AG09309 (cell line): ENCODE measurements at places on chromosomes 7 and 10.

GRCh38 chr7:39428221-39428620, 138.0 kb upstream of the YAE1 start:
- peak; percentile 52 for DNase-seq

DNA sequence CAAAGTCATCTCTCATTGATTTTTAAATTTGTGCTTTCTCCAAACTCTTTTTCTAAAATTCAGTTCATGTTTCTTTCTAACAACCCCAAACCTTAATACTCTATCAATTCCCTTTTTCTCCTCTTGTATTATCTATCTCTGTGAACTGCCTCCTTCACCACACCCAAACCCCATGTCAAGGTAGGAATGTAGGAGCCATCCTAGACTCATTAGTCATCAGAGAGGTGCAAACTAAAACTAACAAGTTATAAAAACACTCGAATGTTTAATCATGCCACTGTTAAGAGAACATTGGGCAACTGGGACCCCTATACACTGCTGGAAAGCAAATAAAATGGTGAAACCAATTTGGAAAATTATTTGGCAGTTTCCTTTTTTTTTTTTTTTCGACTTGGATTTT, 533.8 kb upstream of the LRRN3 start:
- DNase-seq = no peak

- DNase-seq = no peak
These were observed 10.1 kb downstream of the IRF5 start for GRCh38 chr7:128947854-128948253.

DNA sequence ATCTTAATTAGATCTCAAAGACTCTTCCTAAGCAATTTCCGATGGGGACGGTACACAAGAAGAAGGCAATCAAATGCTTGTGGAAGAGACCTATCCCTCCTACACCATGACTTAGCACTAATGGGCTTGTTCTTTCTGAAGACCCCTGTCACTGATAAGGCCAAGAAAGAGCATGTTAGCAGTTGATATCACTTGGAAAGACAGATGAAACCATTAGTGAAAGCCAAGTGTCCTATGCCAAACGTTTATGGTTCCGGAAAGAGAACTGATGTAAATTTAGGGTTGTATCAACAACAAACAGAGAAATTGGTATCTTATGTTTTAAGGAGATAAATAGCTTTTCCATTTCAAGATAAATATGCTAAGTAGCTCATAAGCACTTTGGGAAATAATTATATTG, 6.5 kb downstream of the UROS start:
- no peak for DNase-seq

GRCh38 chr7:105473163-105473562, 48.9 kb downstream of the PUS7 start:
- peak; percentile 78 for DNase-seq

- DNase-seq = no peak
These were observed 174.0 kb upstream of the TCF7L2 start for GRCh38 chr10:112775892-112776674.

- no peak for DNase-seq
These were observed 723 bp upstream of the TES start for GRCh38 chr7:116209561-116210070.

- DNase-seq = peak; percentile 4
These were observed 165.7 kb downstream of the NPSR1 start for GRCh38 chr7:34823650-34824258.

DNA sequence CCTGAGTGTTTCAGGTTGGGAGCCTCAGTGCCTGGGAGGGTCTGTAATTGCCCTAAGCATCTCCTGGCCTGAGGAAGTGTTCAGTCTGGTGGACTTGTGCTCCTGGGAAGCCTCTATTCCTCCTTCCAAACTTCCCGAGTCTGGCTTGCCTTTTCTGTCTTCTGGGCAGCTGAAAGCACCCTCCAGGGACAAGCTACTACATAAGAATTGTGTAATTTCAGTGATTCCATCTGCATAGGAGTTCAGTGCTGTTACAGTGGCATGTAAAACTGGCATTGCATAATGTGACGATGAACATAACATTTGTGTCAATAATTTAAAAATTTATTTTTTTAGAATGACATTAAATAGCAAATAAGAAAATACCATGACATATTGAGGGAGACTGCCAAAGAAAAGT, 109.3 kb downstream of the AOAH start:
- no peak for DNase-seq

DNA sequence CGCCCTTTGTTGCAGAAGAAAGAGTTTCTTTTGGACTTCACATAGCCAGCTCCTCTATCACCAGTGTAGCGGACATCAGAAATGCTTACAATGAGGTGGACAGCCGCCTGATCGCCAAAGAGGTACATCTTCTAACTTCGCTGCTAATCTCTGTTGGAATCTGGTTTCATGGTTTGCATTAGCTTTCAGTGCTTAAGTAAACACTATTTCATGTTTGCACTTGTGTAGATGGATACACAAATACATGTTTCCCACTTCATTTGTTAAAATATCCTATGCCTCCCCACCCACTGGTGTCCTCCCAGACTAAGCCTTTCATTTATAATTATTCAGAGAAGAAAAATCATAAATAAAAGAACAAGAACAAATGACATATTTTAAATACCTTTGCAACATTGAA, 103.9 kb downstream of the WDFY4 start:
- no peak for DNase-seq

- DNase-seq = no peak
These were observed 89.9 kb downstream of the APBB1IP start for GRCh38 chr10:26528048-26528447.

DNA sequence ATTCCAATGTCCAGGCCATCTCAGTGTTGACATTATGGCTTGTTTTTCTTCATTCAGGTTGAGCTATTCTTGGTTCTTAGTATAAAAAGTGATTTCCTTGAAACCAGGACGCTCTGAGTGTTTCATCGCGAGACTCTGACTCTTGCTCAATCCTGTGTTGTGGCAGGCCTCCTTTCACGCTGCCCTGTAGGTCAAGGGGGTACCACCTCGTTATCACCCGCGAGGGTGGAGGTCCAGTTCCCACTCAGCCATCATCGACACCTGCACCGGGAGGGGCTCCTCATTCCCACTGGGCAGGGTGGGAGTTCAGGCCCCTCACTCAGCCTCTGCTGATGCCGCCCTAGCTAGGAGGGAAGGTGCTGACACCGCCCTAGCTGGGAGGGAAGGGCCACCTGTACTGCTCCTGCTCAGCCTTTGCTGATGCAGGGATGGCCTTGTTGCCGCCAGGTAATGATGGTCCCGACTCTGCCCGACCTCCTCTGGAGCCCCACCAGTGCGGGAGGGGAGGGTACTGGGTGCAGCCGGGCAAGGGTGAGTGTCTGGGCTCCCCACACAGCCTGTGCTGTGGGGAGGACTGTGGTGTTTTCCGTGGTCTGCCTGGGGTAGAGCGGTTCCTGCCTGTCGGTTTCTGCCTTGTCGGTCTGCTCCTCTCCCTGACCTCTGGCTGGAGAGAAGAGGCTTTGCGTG, 16.4 kb downstream of the IQCE start:
- DNase-seq = no peak

- no peak for DNase-seq
These were observed 563.3 kb downstream of the NRG3 start for GRCh38 chr10:82438277-82438676.

GRCh38 chr10:59055045-59055444, 121.4 kb upstream of the PHYHIPL start:
- no peak for DNase-seq

- peak; percentile 80 for DNase-seq
These were observed 511 bp upstream of the NRP1 start for GRCh38 chr10:33334805-33335550.

DNA sequence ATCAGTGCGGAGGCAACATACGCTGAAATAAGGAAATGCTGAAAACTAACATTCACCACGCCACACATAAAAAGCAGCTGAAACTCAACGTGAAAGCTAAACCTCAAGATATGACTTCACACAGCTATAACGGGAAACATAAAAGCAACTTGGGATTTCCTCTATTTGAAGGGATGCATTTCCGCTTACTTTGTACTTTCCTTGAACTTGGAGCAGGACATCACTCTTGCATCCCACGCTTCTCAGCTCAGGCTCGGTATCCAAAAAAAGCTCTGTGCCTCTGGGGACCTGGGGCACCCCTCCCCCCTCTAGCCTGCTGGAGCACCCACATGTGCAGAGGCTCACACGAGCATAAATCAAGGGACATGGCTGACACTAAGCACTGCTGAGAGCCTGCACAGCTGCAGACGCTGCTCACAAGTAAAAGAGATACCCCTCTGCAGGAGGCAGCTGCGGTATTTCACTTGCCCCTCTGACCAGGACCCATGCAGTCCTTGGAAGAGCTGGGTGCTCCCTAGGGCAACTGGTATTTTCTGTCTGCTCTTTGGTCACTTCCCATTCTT, 34.2 kb downstream of the PARD3 start:
- no peak for DNase-seq

- DNase-seq = no peak
These were observed 601.3 kb downstream of the GALNT17 start for GRCh38 chr7:71733107-71733870.

- DNase-seq = peak; percentile 13
These were observed 60.9 kb upstream of the ACSM6 start for GRCh38 chr10:95133016-95133752.

DNA sequence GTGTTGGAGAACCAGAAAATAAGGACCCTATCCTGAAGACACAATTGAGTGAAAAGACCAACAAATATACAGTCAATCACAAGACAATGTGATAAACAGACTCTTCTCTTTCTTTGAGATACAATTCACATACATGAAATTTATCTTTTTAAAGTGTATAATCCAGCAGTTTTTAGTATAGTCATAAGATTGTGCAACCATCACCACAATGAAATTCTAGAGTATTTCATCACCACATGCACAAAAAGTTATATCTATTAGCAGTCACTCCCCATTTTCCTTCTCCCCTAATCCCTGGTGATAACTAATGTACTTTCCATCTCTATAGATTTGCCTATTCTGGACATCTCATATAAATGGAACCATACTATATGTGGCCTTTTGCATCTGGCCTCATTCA, 8.2 kb upstream of the SORBS1 start:
- no peak for DNase-seq

- peak; percentile 85 for DNase-seq
These were observed 52.5 kb downstream of the WNT2 start for GRCh38 chr7:117270371-117270770.

DNA sequence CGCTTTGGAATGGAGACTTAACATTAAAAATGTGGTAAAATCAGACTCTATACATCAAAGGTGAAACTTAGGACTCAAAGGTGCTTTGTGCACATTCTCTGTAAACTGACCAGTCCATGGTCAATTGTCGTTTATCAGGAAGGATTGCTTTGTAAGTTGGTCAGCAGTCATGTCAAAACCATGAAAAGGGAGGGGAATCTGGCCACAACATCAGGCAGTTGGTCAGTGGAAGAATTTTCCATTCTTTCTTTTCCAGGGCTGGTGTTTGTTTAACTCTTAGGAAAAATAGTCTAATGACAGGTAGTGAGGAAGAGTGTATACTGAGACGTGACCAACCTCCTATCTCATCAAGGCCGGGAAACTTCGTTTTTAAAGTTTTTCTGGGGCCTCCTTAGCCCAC, 226.5 kb downstream of the ADK start:
- DNase-seq = no peak

DNA sequence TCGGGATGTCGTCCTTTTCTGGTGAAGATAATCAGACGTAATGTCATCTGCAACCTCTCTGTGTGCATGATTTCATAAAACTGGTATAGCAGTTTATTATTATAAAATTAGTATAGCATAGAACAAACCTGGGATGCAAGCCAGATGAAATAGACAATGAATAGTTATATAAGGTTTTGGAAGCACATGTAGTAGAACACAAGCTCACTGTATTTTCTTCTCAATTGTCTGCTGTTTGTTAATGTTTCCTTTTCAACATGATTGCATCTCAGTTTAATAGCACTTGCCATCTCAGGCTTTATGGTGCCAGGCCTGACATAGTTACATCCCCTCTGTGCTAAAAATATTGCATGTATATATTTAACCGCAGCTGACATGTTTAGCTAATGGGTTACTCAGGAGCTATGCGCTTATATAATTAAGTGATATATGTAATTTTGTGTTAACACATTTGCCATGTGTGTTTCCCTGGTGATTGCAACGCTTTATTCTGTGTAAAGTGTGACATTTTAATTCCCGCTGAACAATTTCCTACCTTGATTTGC, 132.7 kb downstream of the ARID5B start:
- DNase-seq = no peak

DNA sequence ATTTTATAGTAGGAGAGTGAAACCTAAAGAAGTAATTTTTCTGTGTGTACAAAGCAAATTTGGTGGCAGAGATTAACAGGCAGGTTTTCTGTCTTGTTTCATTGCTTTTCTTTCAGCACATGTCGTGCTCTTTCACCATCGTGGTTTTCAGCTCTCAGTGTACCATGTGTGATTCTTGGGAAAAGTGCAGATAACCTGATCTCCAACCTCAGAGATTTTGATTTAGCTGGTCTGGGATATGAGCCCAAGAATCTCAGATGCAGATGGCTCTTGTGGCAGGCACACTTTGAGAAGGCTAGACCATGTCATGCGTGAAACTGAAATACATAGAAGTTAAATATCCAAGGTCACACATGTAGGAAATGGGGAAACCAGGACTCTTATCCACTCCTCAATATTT, 317.4 kb downstream of the EXOC4 start:
- no peak for DNase-seq

DNA sequence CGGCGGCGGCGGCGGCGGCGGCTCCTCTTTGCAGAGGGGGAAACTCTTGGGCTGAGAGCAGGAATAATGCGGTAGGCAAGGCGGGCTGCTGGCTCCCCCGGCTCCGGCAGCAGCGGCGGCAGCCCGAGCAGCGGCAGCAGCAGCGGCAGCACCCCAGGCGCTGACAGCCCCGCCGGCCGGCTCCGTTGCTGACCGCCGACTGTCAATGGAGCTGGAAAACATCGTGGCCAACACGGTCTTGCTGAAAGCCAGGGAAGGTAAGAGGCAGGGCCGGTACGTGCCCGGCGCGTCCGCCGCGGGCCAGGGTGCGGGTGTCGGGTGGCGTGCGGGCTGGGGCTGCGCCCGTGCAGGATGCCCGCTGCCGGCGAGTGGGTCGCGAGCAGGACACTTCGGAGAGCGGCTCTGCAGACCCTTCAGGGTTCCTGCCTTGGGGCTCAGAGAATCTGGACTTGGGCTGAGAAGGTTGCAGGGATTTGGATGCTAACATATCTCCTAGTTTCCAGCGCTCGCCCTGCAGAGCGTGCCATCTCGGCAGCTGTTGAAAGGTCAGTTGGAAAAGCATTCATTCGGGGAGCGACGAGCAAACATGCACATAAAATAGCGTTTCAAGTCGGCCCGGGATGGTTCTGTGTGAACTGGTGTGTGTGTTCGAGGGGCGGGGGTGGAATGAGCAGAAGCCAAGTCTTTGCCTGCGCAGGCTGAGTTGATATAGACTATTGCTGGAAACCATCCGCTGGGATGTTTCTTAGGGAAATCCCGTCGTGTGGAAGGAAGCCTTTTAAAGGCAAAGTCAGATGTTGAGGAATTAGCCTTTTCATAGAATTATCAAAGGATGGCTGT, 562 bp downstream of the GRK5 start:
- no peak for DNase-seq

DNA sequence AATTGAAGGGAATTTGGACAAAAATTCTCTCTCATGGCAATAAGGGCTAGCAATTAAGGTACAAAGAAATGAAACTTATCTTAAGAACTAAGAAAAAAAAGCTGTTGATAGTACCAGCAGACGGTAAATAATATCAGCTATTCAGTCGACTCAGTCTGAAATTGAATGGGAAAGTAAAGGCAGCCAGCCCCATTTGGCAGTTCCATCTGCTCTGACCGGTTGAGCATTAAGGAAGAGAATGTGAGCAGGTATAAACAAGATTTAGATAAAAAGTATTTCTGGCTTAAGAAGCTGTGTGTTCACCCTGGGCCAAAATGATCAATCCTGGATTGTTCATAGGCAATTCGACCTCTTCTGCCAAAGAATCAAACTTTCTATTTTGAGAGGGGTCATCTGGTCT, 154.6 kb upstream of the NPVF start:
- no peak for DNase-seq
